ENCODE measurements at places on chromosomes 3 and 15.

- DNase-seq: no peak
- peaks cover 10% of the 10 kb centered on the region for H3K4me1 ChIP-seq
- peaks cover 20% of the 10 kb centered on the region for H3K27me3 ChIP-seq
- H3K4me3 ChIP-seq: peak overlapping the region; percentile 66
- H3K27ac ChIP-seq: no peak overlapping the region
These were observed 775 bp upstream of the CCDC39 start for GRCh38 chr3:180680097-180680430.

- H3K36me3 ChIP-seq: no peaks in the 10 kb centered on the region
- no peaks in the 10 kb centered on the region for H3K27me3 ChIP-seq
- H3K4me1 ChIP-seq: no peaks in the 10 kb centered on the region
- H3K4me3 ChIP-seq: no peak overlapping the region
These were observed 2.9 kb downstream of the NPAP1 start for GRCh38 chr15:24678485-24678884.

- DNase-seq: no peak
- H3K4me3 ChIP-seq: no peak overlapping the region
- no peaks in the 10 kb centered on the region for H3K36me3 ChIP-seq
These were observed 55.4 kb downstream of the CYP19A1 start for GRCh38 chr15:51283026-51283425.

DNA sequence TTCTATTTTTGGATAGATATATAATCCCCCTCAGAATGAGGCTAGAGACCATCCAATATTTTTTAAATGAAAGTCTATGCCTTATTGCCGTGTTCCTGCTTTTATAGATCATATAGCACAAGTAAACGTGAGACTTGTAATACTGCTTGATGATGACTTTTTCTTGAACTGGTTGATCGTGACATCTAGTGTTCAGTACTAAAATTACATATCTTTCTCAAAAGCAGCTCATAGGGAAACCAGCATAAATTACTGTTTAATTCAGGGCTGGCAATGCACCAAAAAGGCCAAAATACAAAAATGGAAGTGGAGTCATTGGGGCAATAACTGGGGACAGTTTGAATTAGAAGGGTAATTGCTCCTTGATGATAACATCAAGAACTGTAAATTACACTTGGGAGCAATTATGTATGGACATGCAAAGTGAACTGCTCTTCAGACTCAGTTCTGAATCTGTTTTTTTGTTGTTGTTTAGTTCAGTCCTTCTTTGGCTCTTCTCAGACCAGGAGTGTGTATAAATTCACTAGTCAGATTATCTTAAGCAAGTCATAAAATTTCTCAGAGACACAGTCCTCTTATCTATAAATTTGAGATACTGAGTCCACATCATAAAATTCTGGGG is 325.3 kb downstream of the THSD4 start:
- no peak for DNase-seq
- no peak overlapping the region for H3K4me3 ChIP-seq

DNA sequence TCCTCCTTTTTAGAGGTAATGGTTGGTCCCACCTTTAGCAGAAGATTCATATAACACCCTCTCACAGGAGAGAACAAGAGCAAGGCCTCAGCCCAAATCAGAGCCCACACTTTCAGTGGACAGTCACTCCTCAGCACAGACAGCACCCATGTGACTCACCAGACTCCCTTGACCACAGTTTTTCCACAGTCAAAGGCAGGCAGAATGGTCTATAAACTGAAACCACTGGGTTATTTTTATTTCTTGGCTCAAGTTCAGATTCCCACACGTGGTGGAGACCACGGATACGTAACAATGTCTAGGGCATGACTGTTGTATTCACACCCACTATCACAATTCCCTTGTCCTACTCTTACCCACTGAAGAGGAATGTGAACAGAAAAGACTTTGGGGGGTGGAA is 237.8 kb upstream of the UBE2E1 start:
- H3K4me3 ChIP-seq: no peak overlapping the region
- DNase-seq: no peak
- no peak overlapping the region for H3K27ac ChIP-seq
- H3K4me1 ChIP-seq: peaks cover 6% of the 10 kb centered on the region
- no peaks in the 10 kb centered on the region for H3K36me3 ChIP-seq
- H3K27me3 ChIP-seq: no peaks in the 10 kb centered on the region

- no peaks in the 10 kb centered on the region for H3K27me3 ChIP-seq
- no peak overlapping the region for H3K4me3 ChIP-seq
- DNase-seq: no peak
- H3K36me3 ChIP-seq: no peaks in the 10 kb centered on the region
- no peaks in the 10 kb centered on the region for H3K4me1 ChIP-seq
These were observed 826.4 kb downstream of the TUSC7 start for GRCh38 chr3:117536006-117536405.

Measured in lower lobe of right lung (tissue), 2 donors.